ENCODE measurements at places on chromosomes 6 and 20.

GRCh38 chr6:4922488-4923037 is 81.3 kb downstream of the RPP40 start:
- no peak for DNase-seq

DNA sequence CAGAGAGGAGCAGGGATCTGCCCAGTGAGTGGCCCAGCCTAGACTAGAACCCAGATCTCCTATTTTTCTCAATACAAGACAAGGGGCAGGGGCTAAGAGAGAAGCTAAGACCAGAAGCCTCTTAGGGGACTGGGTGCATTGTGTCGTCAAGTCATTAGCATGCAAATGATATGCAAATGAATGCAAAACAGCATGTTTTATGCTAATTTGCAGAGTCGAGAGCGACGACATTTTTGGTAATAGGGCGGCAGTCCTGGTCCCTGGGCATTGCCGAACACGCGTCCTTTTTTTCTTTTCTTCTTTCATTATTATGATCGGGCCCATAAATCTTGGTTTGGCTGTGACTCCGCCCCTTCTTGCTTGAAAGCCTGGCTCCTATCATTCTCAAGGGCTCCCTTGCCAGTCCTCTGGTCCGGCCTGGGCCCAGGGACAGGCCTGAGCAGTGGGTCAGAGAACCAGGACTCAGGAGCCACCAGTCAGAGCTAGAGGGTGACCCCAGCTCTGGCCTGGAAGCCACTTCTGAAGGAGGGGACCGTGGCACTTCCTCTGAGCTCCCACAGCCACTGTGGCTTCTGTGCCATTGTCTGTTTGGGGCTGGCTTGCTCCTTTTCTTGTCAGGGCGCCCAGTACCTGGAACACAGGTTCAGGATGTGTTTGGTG is 32.0 kb upstream of the SCRT2 start:
- DNase-seq: no peak

- no peak for DNase-seq
These were observed 44.7 kb downstream of the BMP6 start for GRCh38 chr6:7770601-7771000.

- DNase-seq: no peak
These were observed 26.4 kb downstream of the RMND1 start for GRCh38 chr6:151425561-151425960.

DNA sequence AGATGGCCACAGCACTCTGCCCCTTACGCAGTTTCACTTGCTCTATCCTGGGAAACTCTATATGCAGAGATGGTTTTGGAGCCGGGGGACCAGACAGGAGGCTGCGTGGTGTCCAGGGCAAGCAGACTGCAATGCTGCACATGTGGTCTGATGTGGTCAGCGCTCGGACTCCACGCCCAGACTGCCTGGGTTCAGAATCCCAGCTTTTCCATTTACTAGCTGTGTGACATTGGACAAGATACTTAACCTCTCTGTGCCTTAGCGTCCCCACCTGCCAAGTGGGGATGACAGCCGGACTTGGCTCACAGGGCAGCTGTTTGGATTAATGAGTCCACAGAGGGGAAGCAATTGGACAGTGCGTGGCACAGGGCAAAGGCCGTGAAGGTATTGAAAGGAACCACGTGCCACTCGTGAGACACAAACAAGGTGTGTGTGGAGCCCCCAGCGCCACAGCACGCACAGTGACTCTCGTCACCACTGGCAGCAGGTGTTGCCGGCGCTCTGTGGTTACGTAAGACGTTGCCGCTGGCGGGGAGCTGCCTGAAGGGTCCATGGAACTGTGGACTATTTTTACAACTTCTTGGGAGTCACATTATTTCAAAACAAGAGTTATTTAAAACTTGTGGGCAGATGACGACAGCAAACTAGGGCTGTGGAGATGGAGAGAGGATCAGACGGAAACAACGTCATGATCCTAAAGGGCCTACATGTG is 201.4 kb downstream of the PREX1 start:
- no peak for DNase-seq

DNA sequence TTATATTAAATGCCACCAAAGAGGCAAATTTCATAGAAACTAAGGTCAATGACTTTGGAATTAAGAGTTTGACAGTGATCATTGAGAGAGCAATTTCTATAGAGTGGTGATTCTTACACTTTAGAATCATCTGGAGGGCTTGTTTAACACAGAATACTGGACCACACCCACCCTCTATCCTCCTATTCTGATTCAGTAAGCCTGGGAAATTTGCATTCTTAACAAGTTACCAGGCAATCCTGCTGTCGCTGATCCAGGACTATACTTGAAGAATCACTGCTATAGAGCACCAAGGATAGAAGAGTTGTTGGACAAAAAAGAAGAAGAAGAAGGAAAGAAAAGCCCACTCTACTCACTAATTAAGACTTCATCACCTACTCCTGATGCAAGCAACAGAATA is 21.3 kb upstream of the TBX18 start:
- no peak for DNase-seq

GRCh38 chr6:88220493-88220892 is 54.3 kb upstream of the CNR1 start:
- no peak for DNase-seq

- DNase-seq: no peak
These were observed at the start of gene PHF1 for GRCh38 chr6:33410711-33411631. Gene PHF1, plus strand, starts transcription at chr6:33411014. Its CDS starts 1,250 bp downstream, at chr6:33412264.

DNA sequence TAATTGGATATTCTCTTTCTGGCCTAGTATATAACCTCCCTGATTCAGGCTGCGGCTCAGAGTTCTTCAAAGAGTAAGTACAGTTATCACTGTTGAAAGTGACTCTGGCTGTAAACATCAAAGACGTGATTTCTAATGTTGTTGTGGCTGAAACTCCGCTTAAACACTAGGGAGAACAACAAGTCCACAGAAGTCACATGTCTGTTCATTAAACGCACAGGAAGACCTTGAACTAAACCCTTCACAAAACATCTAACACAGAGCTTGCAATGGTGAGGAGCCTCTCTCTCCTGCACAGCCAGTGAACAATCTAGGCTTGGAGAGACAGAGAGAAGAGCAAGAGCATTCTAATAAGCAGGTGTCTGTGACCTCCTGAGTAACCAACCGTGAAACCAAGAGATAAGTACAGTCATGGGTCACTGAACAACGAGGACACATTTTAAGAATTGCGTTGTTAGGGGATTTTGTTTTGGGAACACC is 249.3 kb downstream of the PRKN start:
- DNase-seq: no peak

GRCh38 chr6:147506704-147507114 is 1.8 kb upstream of the SAMD5 start:
- peak; percentile 41 for DNase-seq

- no peak for DNase-seq
These were observed 390.8 kb downstream of the CDKAL1 start for GRCh38 chr6:20924911-20925543.

DNA sequence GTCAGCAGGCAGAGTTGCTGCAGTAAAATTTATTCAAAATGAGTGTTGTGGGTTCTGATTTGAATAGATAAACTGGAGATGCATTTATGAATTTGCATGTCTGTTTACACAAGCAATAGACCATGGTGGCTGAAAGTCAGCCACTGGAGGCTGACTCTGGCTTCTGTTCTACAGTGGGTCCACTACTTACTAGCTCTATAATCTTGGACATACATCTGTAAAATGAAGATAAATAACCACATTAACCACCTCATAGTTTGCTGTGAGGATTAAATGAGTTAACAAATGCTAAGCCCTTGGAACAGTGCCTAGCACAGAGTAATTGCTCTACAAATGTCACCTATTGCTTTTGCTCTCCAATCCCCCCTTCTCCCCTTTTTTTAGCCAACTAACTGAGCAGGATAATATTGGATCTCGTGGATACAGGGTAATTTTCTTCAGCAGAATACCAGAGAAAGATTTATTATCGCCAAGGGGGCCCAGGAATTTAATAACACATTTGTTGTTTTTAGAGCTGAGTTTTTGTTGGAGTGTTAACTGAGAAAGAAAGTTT is 1.4 kb upstream of the PM20D2 start:
- no peak for DNase-seq

DNA sequence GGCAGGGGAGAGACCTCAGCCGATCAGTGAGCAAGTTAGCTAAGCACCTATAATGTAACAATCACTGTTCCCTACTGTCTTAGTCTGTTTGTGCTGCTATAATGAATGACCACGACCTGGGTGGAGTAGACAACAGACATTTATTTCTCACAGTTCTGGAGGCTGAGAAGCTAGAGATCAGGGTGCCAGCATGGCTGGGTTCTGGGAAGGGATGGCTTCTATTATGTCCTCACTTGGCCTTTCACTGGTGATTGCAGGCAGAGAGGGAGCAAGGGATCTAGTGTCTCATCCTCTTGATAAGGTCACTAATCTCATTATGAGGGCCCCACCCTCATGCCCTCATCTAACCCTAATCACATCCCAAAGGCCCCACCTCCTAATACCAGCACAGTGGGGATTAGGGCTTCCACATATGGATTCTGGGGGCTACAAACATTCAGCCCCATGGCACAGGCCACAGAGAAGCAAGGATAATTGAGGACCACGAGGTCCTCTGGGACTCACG is 162.5 kb downstream of the CD83 start:
- no peak for DNase-seq

DNA sequence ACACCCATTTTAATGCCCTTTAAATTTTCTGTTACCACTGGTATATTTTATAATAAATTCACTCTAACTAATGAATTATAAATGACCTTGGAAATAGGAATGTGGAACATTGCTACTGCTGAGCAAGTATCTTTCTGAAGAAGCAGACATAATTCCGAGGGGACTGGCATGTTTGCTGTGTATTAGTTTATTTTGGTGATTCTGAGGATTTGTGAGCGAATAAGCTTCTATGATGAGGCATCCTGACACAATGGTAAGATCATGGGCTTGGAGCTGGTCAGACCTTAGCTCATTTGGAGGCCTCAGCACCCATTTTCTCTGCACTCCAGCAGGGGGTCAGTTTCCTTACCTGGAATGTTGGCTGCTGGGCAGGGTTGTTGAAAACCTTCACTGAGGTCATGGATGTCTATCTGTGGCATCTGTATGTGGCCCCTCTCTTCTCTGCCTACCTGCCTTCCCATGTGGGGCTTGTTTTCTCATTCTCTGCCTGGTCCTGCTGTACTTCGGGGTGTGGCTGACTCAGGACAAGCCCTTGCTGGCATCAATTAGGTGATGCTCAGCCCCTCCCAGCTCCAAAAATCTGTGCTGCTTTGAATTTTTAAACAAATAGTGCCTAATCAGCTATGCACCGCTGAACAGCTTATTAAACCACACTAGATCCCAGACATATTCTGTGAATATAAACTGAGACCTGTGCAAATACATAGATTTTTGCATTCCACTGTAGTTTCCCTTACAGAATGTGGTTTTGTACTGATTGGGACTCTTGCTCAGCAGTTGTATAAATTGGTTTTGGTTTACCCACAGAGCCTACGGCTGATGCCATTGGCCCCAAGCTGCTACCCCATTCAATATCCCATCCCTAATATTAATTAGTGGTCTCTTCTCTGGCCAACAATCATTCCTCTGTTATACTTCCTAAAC is 10.7 kb downstream of the ARID1B start:
- no peak for DNase-seq

DNA sequence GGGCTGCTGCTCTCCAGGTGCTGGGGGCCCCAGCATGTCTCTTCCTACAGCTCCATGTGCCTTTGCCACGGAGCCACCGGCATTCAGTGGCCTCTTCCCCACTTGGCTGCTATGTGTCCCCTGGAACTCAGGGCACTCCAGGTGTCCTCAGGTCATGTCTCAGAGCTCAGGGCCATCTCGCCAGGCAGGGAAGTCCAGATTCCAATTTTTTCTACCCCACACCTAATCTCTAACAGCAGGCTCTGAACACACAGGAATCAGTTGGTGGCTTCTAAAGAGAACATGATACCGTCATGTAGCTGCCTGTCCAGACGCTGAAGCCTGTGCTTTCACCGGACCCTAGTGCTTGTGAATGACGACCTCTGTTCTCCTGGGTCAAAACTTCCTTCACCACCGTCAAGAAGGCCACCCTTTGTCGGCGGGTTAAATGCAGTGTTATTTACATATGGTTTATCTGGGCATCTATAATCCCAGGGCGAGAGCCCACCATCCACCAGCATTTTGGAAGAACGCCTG is 4.2 kb upstream of the SLCO4A1 start:
- no peak for DNase-seq

DNA sequence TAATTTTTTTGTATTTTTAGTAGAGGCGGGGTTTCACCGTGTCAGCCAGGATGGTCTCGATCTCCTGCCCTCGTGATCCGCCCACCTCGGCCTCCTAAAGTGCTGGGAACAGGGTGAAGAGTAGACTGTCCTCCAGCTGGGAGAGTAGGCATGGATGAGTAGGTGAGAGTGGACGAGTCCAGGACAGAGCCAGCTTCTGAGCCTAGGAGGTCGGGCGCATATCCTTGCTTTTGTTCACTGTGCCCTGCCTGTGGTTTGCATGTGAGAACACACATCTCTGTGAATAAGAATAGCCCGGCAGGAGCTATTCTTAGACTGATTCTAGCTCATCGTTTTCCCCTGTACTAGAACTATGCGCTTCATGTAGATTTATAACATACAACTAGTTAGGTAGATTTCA is 78.3 kb downstream of the RPP40 start:
- DNase-seq: no peak

DNA sequence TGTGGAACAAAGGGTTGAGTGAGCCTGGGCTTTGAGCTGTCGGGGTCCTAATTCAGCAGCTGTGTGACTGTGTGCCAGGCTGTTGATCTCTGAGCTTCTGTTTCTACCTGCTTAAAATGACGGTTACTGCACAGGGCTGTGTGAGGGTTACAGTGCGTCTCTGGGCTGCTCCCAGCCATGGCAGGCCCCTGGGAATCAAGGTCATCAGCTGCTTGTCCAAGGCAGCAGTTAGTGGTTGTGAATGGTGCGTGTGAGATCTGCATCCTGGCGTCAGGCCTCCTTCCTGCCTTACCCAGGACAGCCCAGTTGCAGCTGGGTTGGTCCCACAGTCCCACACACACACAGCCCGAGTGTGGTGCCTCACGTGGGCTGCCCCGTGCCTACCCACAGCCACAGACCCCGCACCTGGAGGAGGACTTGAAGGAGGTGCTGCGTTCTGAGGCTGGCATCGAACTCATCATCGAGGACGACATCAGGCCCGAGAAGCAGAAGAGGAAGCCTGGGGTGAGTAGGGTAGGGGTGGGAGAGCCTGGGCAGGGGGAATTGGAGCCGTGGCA is 15.6 kb downstream of the GTSF1L start:
- DNase-seq: no peak

- DNase-seq: no peak
These were observed 83.9 kb downstream of the SOD2 start for GRCh38 chr6:159608961-159609651.

- DNase-seq: no peak
These were observed 16.1 kb upstream of the TNFAIP3 start for GRCh38 chr6:137850816-137851602.
